ENCODE measurements at places on chromosomes 4 and X. TPM values are rescaled to one million over a fixed set of nuclear protein-coding genes. Genes with fewer than 3 reads are reported as not detected.

DNA sequence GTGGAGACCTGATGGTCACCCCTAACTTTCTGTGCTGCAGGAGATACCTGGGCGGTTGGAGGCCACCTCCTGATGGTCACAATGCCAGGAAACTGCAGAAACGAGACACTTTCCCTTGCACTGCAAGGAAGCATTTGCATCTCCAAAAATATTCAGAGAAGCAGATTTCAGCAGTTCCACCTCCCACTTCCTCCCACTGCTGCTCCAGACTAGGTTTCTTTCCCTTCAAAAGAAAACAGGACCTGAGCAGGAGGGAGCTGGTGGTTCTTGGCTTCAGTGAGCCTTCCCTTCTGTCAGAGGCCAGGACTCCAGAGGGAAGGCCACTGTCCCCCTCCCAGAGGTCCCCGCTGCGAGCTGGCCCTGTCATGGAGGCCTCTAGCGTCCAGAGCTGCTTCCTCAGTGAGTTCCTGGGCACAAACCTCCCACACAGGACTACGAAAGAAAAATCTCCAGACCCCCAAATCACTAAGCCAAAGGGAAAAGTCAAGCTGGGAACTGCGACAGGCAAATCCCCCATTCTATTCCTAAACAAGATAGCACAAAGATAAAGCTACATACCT lies 35.9 kb downstream of the GPM6B start:
- DNase-seq: no peak
- H3K4me3 ChIP-seq: no peak overlapping the region
- H3K27me3 ChIP-seq: no peaks in the 10 kb centered on the region
- H3K4me1 ChIP-seq: no peaks in the 10 kb centered on the region
- H3K27ac ChIP-seq: no peak overlapping the region

DNA sequence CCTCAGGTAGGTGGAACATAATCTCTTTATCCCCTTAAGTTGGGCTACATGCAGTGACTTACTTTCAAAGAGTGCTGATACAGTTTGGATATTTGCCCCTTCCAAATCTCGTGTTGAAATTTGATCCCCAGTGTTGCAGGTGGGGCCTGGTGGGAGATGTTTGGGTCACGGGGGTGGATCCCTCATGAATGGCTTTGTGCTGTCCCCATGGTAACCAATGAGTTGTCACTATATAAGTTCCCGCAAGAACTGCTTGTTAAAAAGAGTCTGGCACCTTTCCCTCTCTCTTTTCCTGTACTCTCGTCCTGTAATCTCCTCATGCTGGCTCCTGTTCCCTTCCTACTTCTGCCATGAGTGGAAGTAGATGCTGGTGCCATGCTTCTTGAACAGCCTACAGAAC lies 71.3 kb downstream of the GLRA3 start:
- no peak overlapping the region for H3K27ac ChIP-seq
- H3K36me3 ChIP-seq: no peaks in the 10 kb centered on the region
- no peak overlapping the region for H3K4me3 ChIP-seq
- no peak for DNase-seq

DNA sequence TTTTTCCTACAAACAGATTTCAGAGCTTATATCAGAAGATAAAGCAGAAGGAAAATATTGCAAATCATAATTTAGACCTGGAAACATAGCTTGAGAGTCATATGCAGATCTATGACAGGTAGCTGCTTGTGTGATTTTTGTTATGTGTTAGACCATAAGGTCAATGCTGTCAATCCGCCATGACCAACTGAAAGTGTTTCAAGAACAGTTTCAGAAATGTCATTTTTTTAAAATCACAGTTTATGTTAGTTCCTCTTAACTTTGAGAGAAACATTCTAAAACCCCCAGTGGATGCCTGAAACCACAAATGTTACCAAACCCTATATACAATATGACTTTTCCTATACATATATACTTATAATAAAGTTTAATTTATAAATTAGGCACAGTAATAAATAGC lies 391.3 kb upstream of the FAM241A start:
- H3K27me3 ChIP-seq: no peaks in the 10 kb centered on the region
- no peak for DNase-seq
- H3K36me3 ChIP-seq: no peaks in the 10 kb centered on the region
- no peak overlapping the region for H3K4me3 ChIP-seq

DNA sequence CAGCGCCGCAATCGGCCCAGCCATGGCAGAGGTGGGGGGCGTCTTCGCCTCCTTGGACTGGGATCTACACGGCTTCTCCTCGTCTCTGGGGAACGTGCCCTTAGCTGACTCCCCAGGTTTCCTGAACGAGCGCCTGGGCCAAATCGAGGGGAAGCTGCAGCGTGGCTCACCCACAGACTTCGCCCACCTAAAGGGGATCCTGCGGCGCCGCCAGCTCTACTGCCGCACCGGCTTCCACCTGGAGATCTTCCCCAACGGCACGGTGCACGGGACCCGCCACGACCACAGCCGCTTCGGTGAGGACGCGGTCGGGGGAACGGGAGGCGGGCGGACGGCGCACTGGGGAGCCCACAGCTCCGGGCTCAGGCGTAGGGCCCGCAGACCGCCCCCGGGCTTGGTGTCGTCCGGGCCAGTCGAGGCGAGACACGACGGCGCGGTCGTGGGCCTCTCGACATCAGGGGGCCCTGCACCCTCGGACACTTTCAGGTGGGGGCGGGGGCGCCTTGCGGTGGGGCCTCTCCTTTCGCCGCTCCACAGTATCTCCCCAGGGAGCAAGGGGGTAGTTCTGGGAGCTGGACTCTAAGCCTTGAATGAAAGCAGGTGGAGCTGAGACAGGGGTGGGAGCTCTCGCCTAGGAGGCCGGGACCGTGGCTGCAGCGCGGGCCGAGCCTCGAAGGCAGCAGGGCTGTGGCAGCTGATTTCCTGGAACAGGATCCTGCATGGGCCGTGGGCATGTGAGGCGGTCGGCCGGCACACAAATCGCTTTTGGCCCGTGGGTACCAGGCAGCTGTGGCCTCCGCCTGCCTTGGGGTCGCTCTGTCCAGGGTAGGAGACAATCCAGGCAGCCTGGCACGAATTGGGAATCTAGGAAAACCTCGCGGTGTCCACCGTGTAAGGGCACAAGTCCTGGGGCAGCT lies 722 bp downstream of the FGF16 start:
- H3K27me3 ChIP-seq: no peaks in the 10 kb centered on the region
- H3K27ac ChIP-seq: no peak overlapping the region
- no peak overlapping the region for H3K4me3 ChIP-seq
- no peaks in the 10 kb centered on the region for H3K4me1 ChIP-seq
- H3K36me3 ChIP-seq: no peaks in the 10 kb centered on the region

- H3K36me3 ChIP-seq: no peaks in the 10 kb centered on the region
- H3K27me3 ChIP-seq: no peaks in the 10 kb centered on the region
- H3K4me1 ChIP-seq: no peaks in the 10 kb centered on the region
- DNase-seq: peak; percentile 55
- no peak overlapping the region for H3K4me3 ChIP-seq
Measured at GRCh38 chrX:150767045-150767395, 73.8 kb downstream of the MTMR1 start.

DNA sequence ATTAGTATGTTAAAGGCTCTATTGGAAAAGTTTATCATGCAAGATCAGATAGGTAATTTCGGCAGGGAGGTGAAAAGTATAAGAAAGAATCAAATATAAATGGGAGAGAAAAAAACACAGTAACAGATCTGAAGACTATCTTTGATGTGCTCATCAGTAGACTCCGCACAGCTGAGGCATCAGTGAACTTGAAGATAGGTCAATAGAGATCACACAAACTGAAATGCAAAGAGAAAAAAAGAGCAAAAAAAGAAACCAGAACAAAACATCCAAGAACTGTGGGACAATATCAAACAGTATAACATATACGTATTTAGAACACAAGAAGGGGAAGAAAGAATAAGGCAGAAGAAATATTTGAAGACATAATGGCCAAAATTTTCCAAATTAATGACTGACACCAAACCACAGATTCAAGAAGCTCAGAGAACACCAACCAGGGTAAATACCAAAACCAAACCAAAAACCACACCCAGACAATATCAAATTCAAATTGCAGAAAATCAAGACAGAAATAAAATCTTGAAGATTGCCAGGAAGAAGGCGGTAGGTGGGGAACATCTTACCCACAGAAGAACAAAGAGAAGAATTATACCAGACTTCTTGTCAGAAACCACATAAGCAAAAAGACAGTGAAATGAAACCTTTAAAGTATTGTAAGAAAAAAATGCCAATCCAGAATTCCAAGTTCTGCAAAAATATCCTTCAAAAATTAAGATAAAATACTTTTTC lies 29.1 kb downstream of the PFKFB1 start:
- no peaks in the 10 kb centered on the region for H3K4me1 ChIP-seq
- no peak for DNase-seq

DNA sequence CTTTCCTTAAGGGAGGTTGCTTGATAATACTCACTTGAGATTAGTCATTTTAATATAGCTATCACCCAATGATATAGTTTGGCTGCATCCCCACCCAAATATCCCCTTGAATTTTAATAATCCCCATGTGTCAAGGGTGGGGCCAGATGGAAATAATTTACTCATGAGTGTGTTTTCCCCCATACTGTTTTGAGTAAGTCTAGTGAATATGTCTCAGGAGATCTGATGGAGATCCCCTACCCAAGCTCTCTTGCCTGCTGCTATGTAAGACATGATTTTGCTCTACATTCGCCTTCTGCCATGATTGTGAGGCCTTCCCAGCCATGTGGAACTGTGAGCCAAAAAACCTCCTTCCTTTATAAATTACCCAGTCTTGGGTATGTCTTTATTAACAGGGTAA lies 539.7 kb upstream of the GRID2 start:
- no peaks in the 10 kb centered on the region for H3K4me1 ChIP-seq
- no peak overlapping the region for H3K27ac ChIP-seq
- DNase-seq: no peak
- no peak overlapping the region for H3K4me3 ChIP-seq
- no peaks in the 10 kb centered on the region for H3K36me3 ChIP-seq
- no peaks in the 10 kb centered on the region for H3K27me3 ChIP-seq

DNA sequence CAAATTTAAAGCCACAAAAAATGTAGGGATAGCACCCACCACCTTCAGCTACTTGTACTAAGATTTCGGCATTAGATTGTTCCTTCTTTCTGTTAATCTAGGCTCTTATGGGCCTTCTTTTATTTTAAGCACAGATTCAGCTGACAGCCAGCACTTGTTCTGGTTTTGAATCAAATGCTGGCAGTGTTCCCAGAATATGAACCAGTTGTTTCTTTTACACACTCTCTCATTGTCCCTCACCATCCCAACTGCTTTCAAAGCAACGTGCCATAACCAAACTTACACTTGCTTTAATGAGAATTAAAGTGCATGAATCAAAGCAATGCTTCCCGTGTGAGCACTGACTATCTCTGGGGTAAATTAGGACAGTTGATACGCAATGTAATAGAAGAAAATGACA lies 744.5 kb upstream of the FAM241A start:
- H3K4me1 ChIP-seq: no peaks in the 10 kb centered on the region
- no peak overlapping the region for H3K27ac ChIP-seq
- H3K36me3 ChIP-seq: no peaks in the 10 kb centered on the region
- no peak overlapping the region for H3K4me3 ChIP-seq
- H3K27me3 ChIP-seq: no peaks in the 10 kb centered on the region

DNA sequence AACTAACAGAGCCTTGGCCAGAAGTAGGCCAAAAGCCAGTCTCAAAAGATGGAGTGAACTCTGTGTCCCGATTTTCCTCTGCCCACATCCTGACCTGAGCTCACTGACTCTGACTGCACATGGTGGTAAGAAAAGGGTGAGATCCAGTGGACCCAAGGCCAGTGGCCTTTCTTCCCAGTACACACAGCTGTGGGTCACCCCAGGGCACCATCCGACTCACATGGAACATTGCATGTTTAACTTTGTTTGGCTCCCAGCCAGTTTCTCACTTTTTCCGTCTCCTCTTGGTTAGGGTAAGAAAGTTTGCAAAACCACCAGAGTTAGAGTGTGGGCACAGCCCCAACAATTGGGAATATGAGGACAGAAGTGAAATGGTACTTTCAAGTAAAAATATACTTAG lies 69.8 kb downstream of the GAB1 start:
- H3K27ac ChIP-seq: no peak overlapping the region
- H3K4me3 ChIP-seq: no peak overlapping the region
- no peaks in the 10 kb centered on the region for H3K27me3 ChIP-seq
- no peak for DNase-seq
- H3K4me1 ChIP-seq: no peaks in the 10 kb centered on the region

- H3K36me3 ChIP-seq: no peaks in the 10 kb centered on the region
- no peak for DNase-seq
- H3K4me3 ChIP-seq: no peak overlapping the region
- no peaks in the 10 kb centered on the region for H3K4me1 ChIP-seq
- H3K27ac ChIP-seq: no peak overlapping the region
Measured at GRCh38 chrX:14930663-14931062, 57.4 kb downstream of the MOSPD2 start.

- no peak for DNase-seq
- no peak overlapping the region for H3K27ac ChIP-seq
- H3K4me1 ChIP-seq: no peaks in the 10 kb centered on the region
- H3K27me3 ChIP-seq: no peaks in the 10 kb centered on the region
Measured at GRCh38 chr4:9880406-9881197, 99.2 kb downstream of the DRD5 start.

GRCh38 chr4:153146031-153146430 lies 58.2 kb upstream of the TRIM2 start:
- no peaks in the 10 kb centered on the region for H3K27me3 ChIP-seq
- no peak overlapping the region for H3K27ac ChIP-seq
- DNase-seq: no peak
- H3K4me3 ChIP-seq: no peak overlapping the region
- H3K36me3 ChIP-seq: no peaks in the 10 kb centered on the region

GRCh38 chrX:53291596-53291995 lies 10.2 kb upstream of the IQSEC2 start:
- H3K4me1 ChIP-seq: no peaks in the 10 kb centered on the region
- no peak for DNase-seq
- no peak overlapping the region for H3K27ac ChIP-seq
- H3K4me3 ChIP-seq: no peak overlapping the region
- no peaks in the 10 kb centered on the region for H3K27me3 ChIP-seq
- H3K36me3 ChIP-seq: no peaks in the 10 kb centered on the region

DNA sequence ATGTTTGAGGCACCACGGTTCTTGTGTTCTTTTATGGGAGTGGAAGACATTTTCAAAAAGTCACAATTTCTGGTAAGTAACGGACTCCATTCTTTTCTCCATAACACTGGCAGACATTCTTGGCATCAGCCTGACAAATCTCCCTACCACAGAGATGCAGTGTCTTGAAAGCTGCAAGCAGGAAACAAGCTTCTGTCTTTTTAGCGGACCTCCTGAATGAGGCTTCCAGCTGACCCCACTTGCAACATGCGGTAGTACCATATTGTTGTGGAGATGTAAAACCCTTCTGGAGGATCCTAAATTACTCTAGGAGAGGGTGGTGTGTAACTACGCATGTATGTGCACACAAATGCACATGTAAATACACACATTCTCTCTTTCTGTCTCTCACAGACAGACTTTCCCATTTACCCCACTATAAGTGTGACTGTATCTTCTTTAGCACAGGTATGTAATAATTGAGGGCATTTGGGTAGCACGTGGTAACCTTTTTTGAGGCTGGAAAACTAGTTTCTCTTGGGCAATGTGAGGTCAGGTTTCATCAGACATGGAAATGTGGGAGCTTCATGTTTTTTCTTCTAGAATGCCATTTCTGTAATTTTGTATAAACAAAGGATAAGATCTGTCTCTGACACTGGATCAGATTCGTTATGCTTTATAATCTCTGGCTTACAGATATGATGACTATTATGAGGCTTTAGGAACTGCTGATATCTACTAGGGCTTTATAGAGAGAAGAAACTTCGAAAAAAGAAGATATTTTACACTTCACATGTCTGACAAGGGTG lies 130.1 kb downstream of the MGST2 start:
- no peaks in the 10 kb centered on the region for H3K27me3 ChIP-seq
- no peaks in the 10 kb centered on the region for H3K36me3 ChIP-seq

ABCE1 gene
- total RNA-seq: 27.0 TPM

RPS6KA6 gene
- total RNA-seq: 1.3 TPM

RBM47 gene
- 25.7 TPM for total RNA-seq

SPATA18 gene
- total RNA-seq: 3.5 TPM
